ENCODE measurements at places on chromosomes 2 and 18. TPM values are rescaled to one million over a fixed set of nuclear protein-coding genes. Genes with fewer than 3 reads are reported as not detected.

DLGAP1 gene
- total RNA-seq, result 0.27 TPM

STARD6 gene
- total RNA-seq, result not detected

DARS1 gene
- 57.6 TPM for total RNA-seq

TTC21B gene
- 14.3 TPM for total RNA-seq

CREG2 gene
- total RNA-seq, result 0.27 TPM

THSD7B gene
- not detected for total RNA-seq

ACKR3 gene
- 31.0 TPM for total RNA-seq

ACADL gene
- total RNA-seq, result not detected

ATG4B gene
- total RNA-seq, result 93.2 TPM

RSAD2 gene
- 17.2 TPM for total RNA-seq

ITPRIPL1 gene
- 17.2 TPM for total RNA-seq

ACP1 gene
- 57.1 TPM for total RNA-seq

NPAS2 gene
- under 0.01 TPM for total RNA-seq

HK2 gene
- 13.5 TPM for total RNA-seq

SPHKAP gene
- not detected for total RNA-seq

DNER gene
- not detected for total RNA-seq

AQP12B gene
- under 0.01 TPM for total RNA-seq

LHCGR gene
- not detected for total RNA-seq

CRYGC gene
- total RNA-seq, result not detected

ARID5A gene
- 37.4 TPM for total RNA-seq

SLC9A4 gene
- not detected for total RNA-seq

GCG gene
- not detected for total RNA-seq

RFTN2 gene
- under 0.01 TPM for total RNA-seq

PLEKHH2 gene
- total RNA-seq, result under 0.01 TPM

PDIA6 gene
- total RNA-seq, result 60.1 TPM

NEUROD1 gene
- not detected for total RNA-seq

LINC00305 gene
- total RNA-seq, result not detected

ELOA2 gene
- total RNA-seq, result not detected

TSHZ1 gene
- total RNA-seq, result 15.6 TPM

SPP2 gene
- not detected for total RNA-seq

MORN2 gene
- 2.2 TPM for total RNA-seq

HTR2B gene
- total RNA-seq, result not detected

LRP1B gene
- total RNA-seq, result under 0.01 TPM

NEURL3 gene
- 0.27 TPM for total RNA-seq

RGPD3 gene
- 0.27 TPM for total RNA-seq

NRBP1 gene
- total RNA-seq, result 49.8 TPM

NTSR2 gene
- total RNA-seq, result not detected

DAPL1 gene
- not detected for total RNA-seq

ZNF892 gene
- total RNA-seq, result 4.8 TPM

MAL gene
- 0.54 TPM for total RNA-seq

MROH2A gene
- total RNA-seq, result not detected

CNDP1 gene
- total RNA-seq, result not detected

B3GNT7 gene
- 2.7 TPM for total RNA-seq

IL36G gene
- not detected for total RNA-seq

PDCD1 gene
- 0.27 TPM for total RNA-seq

REG1B gene
- total RNA-seq, result under 0.01 TPM

PROKR1 gene
- total RNA-seq, result under 0.01 TPM

NEB gene
- total RNA-seq, result under 0.01 TPM

CRACDL gene
- 1.6 TPM for total RNA-seq

CAPN13 gene
- total RNA-seq, result under 0.01 TPM

Measured in hematopoietic multipotent progenitor cell (in vitro differentiated cells).